ENCODE measurements at places on chromosomes 4 and X.

- DNase-seq = peak; percentile 67
Observed at GRCh38 chrX:107924136-107924746, 57.9 kb downstream of the TEX13B start.

GRCh38 chr4:148305751-148306150 lies 136.5 kb downstream of the NR3C2 start:
- no peak for DNase-seq

- DNase-seq = no peak
Observed at GRCh38 chrX:13250826-13251580, 68.8 kb downstream of the ATXN3L start.

GRCh38 chr4:13302876-13303275 lies 181.3 kb downstream of the RAB28 start:
- no peak for DNase-seq

DNA sequence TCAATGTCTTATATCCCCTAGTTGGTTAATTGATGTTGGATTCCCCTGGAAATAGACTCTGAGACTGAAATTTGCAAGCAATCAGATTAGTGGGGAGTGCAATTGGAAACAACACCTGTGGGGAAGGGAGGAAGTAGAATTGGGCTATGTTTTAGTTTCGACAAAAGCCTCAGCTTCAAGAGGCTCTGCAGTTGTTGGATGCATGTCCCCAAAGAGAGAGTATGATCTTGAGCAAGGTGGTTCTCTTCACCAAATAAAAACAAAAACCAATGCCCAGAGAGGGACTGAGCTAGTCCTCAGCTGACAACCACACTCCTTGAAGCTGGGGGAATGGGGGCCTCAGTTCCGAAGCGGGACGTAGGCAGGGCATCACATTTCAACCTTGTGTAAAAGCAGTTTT lies 77.1 kb downstream of the PRKG2 start:
- DNase-seq = no peak

DNA sequence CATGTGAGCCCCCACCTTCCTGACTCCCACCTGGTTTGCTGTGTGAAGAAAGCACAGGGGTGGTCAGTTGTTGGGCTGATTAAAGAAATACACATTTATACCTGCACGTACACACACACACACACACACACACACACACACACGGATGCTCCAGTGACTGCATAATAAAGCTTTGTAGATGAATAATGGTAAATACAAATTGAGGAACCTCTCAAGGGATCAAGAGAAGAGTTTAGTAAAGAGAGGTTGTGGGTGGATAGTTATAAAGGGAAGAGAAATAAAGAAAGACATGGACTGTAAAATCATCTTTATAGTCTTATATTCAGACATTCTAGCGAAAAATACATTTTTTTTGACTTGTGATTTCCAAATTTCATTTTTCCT lies 144.1 kb downstream of the MGST2 start:
- no peak for DNase-seq

DNA sequence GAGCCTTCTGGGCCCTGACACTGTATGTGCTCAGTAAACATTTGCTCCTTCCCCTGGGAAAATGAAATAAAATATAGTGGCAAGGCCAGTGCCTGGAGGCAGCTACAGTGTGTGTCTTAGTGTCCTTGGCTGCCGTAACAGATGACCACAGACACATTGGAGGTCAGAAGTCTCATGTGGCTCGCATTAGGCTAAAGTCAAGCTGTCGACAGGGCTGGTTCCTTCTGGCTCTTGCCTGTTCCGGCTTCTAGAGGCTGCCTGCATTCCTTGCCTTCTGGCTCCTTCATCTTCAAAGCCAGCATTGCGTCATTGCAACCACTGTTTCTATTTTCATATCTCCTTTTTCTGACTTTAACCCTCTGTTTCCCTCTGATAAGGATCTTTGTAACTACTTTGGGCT lies 83.6 kb upstream of the STX18 start:
- no peak for DNase-seq

- no peak for DNase-seq
Observed at GRCh38 chrX:8433109-8434062, 31.2 kb upstream of the VCX3B start.

GRCh38 chr4:155011163-155011780 lies 197.2 kb upstream of the NPY2R start:
- DNase-seq = no peak

- no peak for DNase-seq
Observed at GRCh38 chr4:113012786-113013185, 36.7 kb upstream of the ANK2 start.

- no peak for DNase-seq
Observed at GRCh38 chrX:38142610-38143009, 78.1 kb downstream of the SRPX start.

- no peak for DNase-seq
Observed at GRCh38 chr4:56681853-56682525, 893 bp upstream of the HOPX start.

GRCh38 chr4:4284827-4285618 lies 4.9 kb downstream of the LYAR start:
- no peak for DNase-seq

- DNase-seq = no peak
Observed at GRCh38 chrX:115047181-115047580, 29.8 kb upstream of the IL13RA2 start.

GRCh38 chr4:177339477-177340374 lies 30.1 kb downstream of the NEIL3 start:
- peak; percentile 30 for DNase-seq

- DNase-seq = no peak
Observed at GRCh38 chr4:13250263-13250662, 233.9 kb downstream of the RAB28 start.

DNA sequence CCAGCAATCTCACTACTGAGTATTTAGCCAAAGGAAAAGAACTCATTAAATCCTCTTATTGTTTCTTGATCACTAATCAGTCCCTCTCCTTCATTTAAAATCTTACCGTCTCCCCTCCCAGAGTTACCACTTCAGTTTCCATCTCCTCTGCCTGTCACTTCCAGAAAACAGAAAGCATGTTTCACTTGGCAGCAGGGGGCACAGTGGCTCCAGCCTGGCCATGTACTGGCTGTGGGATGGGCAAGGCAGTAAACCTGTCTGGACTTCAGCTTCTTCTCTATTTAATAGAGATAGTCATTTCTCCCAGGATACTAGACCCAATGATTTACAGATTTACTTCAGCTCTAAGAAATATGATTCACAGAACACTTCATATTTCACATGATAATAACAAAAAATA lies 63.2 kb downstream of the CD40LG start:
- peak; percentile 17 for DNase-seq

- peak; percentile 62 for DNase-seq
Observed at GRCh38 chr4:166594326-166594946, 639.9 kb downstream of the SPOCK3 start.

DNA sequence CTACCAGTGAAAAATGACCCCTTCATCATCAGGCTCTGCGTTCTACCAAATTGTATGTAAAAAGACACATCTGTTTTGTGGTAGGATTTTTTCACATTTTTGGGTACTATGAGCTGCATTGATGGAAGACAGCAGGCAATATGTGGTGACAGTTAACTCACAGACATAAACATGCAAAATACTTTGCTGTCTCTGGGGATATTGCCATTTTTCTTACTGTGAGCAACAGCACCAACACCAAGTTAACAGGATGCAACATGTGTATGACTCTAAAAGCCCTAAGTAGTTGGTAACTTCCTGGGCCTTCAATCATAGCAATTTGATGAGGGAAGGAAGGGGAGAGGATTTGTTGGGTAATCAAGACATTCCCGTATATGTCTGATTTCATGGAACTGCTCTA lies 56.4 kb upstream of the DRP2 start:
- no peak for DNase-seq

Measured in NCI-H1092 treated with DMSO at 0.1 percent for 48 hours (cell line).